ENCODE measurements at places on chromosomes 4 and X.

GRCh38 chrX:96843566-96843965 lies 40.1 kb upstream of the RPA4 start:
- peak; percentile 13 for DNase-seq

DNA sequence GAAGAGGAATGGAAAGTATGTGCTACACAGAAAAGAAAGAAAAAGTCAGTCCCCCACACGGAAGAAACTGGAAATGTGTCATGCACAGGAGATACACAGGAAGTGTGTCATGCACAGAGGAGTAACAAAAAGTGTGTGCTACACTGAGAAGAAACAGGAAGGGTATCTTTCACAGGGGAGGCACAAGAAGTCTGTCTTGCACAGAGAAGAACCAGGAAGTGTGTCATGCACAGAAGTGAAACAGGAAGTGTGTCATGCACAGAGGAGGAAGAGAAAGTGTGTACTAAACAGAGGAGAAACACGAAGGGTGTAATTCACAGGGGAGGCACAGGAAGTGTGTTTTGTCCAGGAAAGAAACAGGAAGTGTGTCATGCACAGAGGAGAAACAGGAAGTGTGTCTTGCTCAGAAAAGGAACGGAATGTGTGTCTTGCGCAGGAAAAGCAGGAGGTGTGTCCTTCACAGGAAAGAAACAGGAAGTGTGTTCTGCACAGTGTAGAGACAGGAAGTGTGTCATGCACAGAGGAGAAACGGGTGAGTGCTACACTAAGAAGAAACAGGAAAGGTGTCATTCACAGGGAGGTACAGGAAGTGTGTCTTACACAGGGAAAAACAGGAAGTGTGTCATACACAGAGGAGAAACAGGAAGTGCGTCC lies 527.2 kb upstream of the PRKX start:
- peak; percentile 80 for DNase-seq

DNA sequence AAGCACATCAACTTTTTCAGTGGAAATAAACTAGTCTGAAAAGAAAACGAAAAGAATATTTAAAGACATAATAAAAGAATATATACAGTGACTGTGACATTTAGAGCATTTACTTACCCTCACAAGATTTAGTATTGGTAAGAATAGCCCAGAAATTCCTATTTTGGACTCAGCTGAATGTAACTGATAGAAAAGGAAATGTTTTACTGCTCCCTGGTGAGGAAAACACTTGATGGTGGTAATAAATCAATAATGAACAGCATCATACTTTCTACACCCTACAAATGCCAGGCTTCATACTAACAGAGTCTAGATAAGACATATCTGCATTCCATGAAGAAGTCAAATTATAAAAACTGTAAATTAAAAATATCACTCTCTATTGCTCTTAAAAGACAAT lies 753.5 kb upstream of the PCDH10 start:
- peak; percentile 43 for DNase-seq

GRCh38 chrX:42119076-42119475 lies 195.7 kb upstream of the CASK start:
- no peak for DNase-seq

DNA sequence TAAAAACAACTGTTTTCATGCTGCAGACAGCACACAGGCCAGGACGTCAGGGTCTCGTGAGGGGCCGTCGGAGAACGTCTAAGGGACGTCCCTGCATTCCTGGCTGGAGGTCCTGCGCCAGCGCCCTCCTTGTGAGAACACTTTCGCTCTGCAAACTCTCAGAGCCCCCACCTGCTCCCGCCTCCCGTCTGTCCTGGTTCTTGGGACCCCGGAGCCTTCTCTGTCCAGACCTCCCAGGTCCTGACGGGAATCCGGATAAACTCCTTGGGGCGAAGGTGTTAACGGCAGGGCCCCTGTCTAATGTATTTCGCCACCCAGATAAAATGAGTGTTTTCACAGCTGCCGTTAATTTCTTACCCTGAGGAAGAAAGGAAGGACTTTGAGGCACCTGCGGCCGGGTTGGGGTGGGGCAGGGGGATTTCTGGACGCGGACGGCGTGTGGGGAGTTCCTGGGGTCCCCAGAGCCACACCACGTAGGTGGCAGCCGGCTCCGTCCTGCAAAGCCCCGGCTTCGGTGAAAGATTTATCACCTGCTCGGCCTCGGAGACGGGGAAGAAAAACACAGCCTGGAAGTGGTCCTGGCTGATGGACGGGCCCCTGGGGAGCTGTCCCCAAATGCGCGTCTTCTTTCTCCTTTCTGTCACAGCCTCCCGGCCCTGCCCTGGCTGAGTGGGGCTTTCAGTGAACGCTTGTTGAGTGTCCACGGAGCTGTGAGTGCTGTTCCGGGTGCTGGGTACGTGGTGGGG lies 35.1 kb upstream of the PPP2R3B start:
- no peak for DNase-seq

GRCh38 chrX:80667967-80668366 lies 141.7 kb downstream of the BRWD3 start:
- no peak for DNase-seq
